H1 (cell line): ENCODE measurements at places on chromosomes 1 and 21. TPM values are rescaled to one million over a fixed set of nuclear protein-coding genes. Genes with fewer than 3 reads are reported as not detected.

DNA sequence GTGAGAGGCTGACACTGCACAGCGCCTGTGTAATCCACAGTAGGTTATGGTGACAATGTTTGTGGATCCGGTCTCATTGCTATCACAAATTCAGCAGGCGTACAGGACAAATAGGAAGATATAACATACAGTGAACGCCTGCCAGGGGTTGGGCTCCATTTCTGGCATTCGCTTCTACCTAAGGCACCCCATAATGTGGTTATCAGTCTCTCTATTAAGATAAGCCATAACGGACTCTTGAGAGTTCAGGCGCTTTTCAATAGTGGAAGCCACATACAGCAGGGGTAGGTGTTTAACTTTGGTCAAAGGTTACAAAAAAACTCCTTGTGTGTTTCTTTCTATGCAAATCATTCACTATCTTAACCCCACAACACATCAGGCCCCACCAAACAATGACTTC is 72.8 kb downstream of the SIPA1L2 start:
- DNase-seq: no peak

GBP3 gene
- not detected in 2 replicates for polyA plus RNA-seq

DNA sequence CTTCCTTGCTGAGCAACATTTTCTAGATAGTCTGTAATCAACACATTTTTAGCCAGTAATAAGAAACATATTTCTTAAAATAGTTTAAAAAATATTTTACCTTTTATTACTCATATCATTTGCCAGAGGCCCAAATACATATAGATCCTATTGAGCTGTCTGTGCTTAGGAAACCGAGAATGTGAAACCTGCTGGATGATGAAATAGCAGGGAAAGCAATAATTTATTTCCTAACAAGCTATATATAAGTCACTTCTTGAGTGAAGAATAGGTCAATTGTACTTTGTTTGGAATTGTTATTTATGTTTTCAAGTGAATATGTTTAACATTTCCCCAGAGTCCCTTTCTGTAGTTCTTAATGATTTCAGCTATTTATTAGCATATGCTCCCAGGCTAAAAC is 339.9 kb upstream of the TMPRSS15 start:
- DNase-seq: no peak

- DNase-seq: no peak
These were observed 3.0 kb downstream of the COL6A2 start for GRCh38 chr21:46100906-46101305.

IFI44L gene
- polyA plus RNA-seq: not detected in 2 replicates

CITED4 gene
- polyA plus RNA-seq: 5.4 and 11.1 TPM in 2 replicates

- DNase-seq: no peak
These were observed 147.8 kb upstream of the AJAP1 start for GRCh38 chr1:4506591-4506990.

GRCh38 chr1:32891241-32891570 is 4.9 kb downstream of the HPCA start:
- no peak for DNase-seq

DNA sequence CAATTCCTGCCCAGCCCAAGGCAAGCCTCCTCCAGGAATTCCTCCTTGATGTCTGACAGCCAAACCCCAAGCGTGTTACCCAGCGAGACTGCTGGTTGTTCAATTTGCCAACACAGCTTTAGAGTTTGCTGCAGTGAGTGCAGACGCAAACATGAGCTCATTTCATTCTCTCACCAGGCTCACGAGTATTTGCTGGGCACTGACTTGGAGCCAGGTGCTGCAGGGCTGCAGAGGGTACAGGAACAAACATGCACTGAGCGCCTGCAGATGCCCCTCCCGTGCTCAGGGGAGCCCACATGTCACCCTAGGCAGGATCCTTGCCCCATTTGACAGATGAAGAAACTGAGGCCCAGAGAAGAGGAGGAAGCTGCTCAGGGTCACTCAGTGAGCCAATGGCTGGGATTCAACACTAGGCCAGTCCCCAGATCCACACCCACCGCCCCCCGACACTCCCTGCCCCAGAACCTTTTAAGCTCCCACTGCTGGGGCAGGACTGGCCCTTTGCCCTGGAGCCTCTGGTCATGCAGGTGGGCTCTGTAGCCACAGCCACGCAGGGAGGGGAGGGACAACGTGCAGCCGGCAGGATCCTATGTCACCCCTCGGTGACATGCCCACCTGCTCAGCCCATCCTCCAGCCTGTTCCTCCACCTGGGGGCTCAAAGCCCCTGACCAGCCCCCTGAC is 363.7 kb downstream of the MATN1 start:
- DNase-seq: peak; percentile 33

ZNF670 gene
- 1.5 and 2.8 TPM in 2 replicates for polyA plus RNA-seq

INAVA gene
- 49.3 and 77.0 TPM in 2 replicates for polyA plus RNA-seq

- no peak for DNase-seq
These were observed 122.2 kb downstream of the CCDC185 start for GRCh38 chr1:223515421-223515820.

DNA sequence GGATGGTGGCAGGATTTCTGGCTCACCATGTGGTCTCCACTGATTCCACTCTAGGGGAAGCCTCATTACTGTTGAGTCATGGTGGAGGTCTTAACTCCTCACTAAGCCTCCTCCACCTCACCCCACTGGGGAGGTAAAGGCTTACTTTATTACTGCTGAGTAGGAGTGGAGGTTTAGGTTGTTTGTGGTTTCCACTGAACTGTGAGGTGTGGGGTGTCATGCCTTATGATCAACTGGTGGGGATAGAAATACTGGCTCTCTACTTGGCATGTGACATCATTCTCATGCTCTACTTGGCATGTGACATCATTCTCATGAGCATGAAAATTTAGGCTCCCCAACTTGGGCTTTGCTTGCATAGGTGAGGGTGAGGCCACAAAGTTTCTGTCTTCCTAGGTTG is 35.6 kb downstream of the COL6A1 start:
- no peak for DNase-seq

TCP10L gene
- 0.45 and 0.74 TPM in 2 replicates for polyA plus RNA-seq

DNA sequence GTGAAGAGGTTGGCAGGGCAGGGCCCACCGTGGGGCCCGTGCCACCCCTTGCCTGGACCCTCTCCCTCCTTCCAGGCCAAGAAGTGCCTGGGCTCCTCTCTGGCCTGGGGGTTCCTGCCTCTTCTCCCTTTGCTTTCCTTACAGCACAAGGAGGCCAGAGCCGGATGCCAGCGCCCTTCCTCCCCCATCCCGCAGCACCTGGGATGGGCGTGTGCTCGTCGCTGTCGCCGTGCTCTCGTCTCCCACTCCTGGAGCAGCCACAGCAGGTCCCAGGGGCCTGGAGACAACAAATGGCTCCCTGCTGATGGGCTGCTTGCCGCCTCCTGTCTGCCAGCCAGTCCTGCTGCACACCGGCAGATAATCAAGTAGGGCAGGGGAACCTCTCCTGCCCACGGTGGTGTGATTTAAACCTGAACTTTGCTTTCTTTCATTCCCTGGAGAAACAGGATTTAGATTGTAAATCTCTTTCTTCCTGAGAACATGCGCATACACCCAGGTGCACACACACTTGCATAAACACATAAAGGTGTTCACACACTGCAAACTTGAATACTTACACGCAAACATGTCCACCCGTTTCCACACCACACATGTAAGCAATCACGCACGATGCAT is 50.8 kb upstream of the POU3F1 start:
- DNase-seq: no peak

- DNase-seq: no peak
These were observed at the start of gene KIF26B for GRCh38 chr1:245154429-245155271. TSS of gene KIF26B (plus strand) at chr1:245154985. CDS start at chr1:245155425, 440 bp downstream.

DNA sequence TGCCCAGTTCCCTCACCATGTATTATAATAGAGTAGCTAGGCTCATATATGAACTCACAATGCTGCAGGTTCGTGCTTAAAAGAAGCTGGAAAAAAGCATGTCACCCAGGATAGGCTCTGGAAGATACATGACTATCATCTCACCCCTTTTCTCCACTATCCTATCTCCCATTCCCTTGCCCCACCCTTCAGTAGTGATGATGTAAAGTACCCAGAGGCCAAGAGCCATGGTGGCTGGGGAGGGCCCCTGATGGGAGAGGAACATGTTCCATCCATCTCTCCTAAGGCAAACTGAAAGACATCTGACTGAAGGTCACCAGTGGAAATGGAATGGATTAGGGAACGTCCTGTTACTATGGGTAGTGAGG is 20.3 kb upstream of the RBBP5 start:
- no peak for DNase-seq

OR2L2 gene
- not detected in 2 replicates for polyA plus RNA-seq

GRCh38 chr1:243495442-243496186 is 239.8 kb downstream of the SDCCAG8 start:
- DNase-seq: no peak

- no peak for DNase-seq
These were observed 22.4 kb downstream of the PTAFR start for GRCh38 chr1:28154078-28154594.

DNA sequence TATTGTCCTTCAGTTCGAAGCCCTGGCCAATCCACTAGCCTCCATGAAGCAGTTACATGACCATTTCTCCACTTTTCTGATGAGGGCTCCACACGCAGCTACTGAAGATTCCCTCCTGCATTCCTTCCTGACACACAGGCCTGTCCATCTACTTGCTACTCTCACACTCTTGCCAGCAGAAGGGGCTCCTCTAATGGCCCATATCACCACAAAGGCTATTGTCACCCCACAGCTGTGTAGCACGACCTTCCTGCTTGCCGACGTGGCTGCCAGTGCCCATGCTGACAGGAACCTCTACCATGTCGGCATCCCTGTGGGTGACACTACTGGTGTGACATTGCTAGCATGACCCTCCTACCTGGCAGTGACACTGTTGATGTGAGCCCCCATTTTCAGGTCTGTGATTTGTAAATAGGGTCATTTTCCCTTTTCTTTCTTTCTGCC is 1528.6 kb upstream of the TPTE start:
- DNase-seq: no peak

GRCh38 chr1:35449334-35450008 is 107.7 kb downstream of the KIAA0319L start:
- no peak for DNase-seq

CAPN8 gene
- 0.20 TPM in 1 of 2 replicates, not detected in the other for polyA plus RNA-seq

DNA sequence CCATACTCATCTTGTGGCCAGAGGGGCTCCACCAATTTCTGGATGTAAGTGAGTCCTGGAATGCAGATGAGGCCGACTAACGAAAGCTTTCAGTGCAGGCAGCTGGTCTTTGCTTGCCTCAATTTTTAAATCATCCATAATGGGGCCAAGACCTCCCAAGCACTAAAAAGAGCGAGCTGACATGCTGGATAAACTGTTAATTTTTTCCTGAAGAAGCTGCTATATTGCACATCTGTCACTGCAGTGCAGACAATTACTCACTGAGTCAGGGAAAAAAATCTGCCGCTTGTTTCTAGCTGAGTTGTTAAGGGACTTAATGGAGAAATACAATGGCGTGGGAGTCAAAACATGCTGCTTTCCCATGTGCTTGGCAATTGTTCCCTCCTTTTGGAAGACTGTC is 205.5 kb downstream of the GPATCH2 start:
- DNase-seq: no peak

DNA sequence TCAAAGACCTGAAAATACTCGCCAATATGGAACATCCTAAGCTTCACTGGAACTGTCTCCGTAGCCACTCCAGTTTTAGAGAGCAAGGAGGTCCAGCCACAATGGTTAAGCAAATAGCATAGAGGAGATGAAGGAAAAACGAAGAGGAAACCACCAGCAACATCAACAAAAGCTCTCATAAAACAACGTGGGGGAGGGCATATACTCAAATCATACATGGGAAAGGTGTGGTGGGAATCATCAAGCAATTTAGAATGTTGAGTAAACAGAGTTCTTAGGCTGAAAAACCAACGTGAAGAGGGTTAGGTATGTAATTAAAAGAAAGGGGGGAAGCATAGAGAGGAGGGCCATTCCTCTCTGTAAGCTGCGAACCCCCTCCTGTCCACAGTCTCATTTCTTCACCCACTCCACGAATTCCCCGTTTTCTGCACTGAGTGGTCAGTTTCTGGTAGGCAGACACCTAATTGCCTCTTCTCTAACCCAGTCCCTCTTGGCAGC is 1.0 kb downstream of the TMEM59 start:
- DNase-seq: no peak

MFAP2 gene
- 326 and 394 TPM in 2 replicates for polyA plus RNA-seq

DNA sequence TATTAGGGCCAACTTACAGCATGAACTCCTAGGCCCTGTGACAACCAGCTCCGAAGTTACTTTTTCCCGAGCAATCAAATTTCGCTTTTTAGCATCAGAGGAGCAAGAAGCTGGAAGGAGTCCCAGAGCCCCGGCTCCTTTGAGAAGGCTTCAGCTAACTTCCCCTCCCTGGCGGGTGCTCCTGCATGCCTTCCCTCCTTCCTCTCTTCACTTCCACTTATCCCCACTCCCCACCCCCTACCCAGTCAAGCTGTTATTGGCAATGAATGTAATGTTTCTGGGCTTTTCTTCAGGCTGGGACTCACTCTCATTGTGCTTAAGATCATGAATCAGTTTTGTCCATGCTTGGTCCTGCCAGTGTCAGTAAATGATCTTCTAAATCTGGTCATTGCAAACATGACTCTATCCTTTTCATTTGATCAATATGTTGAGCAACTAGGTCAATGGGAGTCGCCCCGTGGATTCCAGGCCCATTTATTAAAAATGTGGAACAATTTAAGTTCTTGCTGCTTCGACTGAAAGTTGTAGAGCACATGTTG is 94.5 kb upstream of the TSPAN2 start:
- DNase-seq: no peak

DNA sequence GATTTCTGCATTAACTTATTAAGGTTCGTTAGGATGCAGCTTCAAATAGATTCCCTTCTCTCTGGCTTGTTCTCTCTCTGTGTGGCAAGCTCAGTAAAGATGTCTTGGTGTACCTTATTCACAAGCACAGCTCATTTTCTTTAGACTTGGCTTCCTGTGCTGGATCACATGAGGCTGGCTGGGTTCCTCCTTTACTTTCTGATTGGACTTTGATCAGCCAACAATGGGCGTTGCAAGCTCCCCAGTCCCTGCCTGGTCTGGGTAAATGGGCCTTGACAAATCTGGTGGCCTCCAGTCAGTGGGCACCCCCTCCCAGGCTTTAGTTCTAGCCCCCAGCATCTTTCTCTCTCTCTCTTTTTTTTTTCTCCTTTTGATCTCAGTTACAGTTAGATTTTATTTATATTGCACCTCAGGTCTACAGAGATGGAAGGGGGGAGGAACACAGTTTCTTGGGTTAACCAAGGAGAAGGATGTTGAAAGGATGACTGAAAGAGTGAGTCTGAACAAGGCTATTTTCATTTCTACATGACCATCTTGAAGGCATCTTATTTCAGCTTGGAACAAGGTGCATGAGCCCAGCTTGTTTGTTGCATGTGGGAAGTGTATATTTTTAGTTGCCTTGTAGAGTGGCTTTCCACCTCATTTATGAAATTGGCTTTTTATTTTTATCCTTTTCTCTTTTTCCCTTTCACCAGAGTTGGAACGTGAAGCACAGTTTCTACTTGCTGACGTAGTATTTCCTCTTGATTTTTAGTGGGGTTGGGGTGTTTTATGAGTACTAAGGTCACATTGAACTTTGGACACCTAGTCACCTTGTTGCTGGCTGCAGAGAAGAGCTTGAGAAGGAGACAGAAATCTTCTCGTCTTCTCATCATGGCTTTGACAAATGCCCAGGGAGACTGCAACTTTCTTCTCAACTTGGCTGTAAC is 77.1 kb downstream of the PBX1 start:
- DNase-seq: no peak

DNA sequence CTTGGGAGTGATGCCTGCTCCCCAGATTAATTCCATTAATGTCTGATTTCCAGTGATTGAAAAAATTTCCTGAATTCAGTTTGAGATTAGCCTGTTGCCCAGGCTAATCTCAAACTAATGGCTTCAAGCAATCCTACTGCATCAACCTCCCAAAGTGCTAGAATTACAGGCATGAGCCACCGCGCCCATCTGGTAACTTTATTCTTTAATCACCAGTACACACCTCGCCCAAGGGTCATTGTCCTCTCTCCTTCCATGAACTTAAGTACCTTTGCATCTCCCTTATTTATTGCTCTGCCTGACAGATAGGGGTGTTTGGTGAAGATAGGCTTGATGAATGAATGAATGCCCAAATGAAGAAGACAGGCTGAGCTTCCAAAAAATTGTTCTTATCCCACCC is 366.5 kb downstream of the SIPA1L2 start:
- DNase-seq: no peak
